Activated CD4-positive, alpha-beta T cell treated with anti-CD3 and anti-CD28 coated beads for 4 hours (primary cell): ENCODE measurements at places on chromosomes 7 and 10.

DNA sequence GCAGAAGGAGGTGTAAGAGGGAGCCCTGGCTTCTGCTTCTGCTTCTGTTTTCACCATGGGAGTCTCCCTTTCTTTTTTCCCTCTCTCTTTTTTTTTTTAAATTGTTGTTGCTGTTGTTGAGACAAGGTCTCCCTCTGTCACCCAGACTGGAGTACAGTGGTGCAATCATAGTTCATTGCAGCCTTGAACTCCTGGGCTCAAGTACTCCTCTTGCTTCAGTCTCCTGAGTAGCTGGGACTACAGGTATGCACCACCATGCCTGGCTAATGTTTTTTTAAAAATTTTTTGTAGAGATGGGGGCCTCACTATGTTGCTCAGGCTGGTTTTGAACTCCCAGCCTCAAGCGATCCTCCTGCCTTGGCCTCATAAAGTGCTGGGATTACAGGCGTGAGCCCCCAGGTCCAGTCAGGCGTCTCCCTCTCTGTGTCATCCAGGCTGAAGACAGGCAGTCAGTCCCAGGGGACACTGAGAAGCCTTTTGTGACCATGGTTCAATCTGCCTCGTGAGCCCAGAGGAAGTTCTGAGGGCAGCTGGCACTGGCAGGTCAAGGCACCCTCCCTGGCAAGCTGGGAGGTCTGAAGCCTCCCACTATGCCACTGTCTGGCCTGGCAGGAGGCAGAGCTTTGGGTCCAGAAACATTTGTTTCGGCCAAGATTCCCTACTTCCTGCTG lies 33.6 kb upstream of the NPFFR1 start:
- DNase-seq = no peak

DNA sequence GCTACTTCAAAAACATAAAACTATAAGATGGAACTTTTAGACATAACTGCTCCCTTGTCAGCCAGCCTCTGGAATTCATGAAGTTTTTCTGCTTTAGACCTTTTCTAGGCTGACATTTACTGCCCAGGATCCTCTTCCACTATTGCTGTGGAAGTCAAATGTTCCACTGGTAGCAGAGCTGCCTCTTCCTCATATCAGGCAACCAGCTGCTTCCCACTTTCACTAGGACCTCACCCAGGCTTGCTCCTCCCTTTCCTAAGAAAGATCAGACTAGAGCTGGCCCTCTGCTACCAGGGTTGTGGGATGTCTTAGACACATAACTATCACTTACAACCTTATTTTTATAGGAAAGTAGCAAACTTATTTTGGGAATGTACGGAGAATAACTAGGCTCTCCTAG lies 121.5 kb downstream of the CTTNBP2 start:
- DNase-seq = no peak

DNA sequence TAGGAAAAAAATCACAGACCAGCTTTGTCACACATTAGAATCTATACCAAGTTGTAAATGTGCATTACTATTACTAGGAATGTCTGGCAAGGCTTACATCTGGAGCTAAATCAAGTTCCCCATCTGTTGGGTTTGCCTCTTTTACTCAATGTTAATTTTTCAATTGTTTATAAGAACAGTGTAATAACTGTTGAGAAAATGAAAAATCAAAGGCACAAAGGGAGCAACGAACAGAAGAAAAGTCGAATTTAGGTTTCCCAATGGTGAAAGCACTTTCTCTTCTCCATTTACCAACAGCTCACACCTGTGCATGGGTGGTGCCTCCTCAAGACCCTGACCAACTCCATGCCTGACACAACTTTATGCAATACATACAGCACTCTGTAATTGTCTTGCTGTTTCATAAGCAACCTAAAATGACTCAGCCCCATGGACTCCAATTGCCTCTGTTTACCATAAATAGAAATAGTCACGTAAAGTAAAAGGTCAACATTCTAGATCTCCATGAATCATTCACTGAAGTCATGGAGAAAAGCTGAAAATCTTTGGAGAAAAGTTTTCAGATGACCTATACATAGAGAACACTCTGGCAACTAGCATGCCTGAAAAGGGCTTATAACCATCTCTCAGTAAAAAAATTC lies 95.5 kb upstream of the KCNIP2 start:
- no peak for DNase-seq

DNA sequence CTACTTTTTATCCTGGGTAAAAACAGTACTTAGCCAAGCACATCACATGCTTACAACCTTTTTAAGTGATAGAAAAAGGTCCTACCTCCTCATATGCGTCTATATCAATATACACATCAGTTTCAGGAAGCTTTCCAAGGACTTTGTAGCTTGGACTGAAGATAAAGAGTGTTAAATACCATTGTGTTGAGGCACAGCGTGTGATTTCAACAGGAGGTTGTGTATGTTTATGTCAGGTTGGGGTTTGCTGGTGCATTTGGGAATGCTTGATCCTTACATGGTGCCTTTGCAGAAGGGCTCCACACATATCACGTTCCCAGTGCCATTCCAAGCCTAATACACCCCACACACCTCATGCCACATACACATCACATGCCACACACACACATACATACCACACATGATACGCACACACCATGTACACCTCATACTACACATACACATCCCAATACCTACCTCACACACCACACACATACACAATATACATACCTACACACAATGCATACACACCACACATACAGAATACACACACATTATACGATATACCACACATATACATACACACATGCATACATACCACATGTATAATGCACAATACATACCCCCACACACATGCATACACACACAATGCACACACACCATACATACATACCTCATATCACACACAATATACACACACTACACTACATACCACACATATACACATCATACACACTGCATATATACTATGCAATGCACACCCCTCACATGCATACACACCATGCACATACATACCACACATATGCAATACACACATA lies 33.1 kb downstream of the PSMC2 start:
- DNase-seq = no peak

DNA sequence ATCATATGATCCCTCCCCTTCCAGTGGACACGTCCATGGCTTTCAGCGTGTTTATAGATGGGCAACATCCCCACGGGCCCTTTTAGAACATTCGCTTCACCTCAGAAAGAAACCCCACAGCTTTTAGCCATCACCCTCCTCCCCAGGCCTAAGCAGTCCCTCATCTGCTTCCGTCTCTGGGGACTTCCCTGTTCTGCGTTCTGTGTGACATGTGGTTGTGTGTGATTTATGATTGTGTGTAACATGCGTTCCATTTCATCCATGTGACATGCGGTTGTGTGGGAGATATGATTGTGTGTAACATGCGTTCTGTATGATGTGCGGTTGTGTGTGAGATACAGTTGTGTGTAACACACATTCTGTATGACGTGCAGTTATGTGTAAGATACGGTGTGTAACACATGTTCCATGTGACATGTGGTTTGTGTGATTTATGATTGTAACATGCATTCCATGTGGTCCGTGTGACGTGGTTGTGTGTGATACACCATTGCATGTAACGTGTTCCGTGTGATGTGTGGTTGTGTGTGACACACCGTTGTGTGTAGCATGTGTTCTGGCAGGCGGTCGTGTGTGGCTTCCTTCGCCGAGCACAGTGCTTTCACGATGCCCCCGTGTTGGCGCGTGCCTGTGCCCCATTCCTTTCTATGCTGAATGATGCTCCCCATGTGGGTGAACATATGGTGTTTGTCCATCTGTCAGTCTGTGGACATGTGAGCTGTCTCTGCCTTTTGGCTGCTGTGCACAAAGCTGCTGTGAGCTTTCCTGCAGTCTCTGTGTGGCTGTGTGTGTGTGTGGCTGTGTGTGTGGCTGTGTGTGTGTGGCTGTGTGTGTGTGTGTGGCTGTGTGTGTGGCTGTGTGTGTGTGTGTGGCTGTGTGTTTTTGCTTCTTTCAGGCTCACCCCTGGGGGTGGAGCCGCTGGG lies 26.2 kb downstream of the PWWP2B start:
- no peak for DNase-seq

GRCh38 chr10:92478536-92478935 lies 95.4 kb downstream of the IDE start:
- DNase-seq = no peak

- DNase-seq = no peak
These were observed 37.7 kb downstream of the ASB13 start for GRCh38 chr10:5628451-5629302.

GRCh38 chr7:54664235-54665228 lies 94.5 kb downstream of the SEC61G start:
- no peak for DNase-seq
